Activated T-cell treated with anti-CD3 and anti-CD28 coated beads for 1 hour (primary cell): ENCODE measurements at places on chromosomes 11 and 22.

DNA sequence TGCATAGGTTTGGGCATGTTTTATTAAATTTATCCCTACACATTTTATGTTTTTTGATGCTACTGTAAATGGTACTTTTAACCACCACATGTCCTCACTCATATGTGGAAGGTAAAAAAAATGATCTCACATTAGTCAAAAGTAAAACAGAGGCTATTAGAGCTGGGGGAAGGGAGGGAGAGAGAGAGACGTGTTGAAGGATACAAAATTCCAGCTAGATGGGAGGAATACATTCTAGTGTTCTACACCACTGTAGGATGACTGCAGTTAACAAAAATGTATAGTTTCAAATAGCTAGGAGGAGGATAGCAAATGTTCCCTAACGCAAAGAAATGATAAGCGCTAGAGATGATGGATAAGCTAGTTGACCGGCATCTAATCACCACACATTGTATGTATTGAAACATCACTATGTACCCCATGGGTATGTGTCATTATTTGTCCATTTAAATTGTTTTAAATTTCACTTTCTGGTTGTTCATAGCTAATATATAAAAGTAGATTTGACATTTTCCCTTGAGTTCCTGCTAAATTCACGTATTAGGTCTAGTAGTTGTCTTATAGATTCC lies 9.9 kb upstream of the GNB1L start:
- DNase-seq, result no peak

- DNase-seq, result no peak
These were observed 877 bp downstream of the ALG9 start for GRCh38 chr11:111870522-111870885.

- no peak for DNase-seq
These were observed 815.8 kb downstream of the METTL15 start for GRCh38 chr11:28924004-28924403.

GRCh38 chr22:17797721-17798559 lies 23.7 kb upstream of the BID start:
- no peak for DNase-seq

- DNase-seq, result no peak
These were observed 33.2 kb downstream of the ADORA2A start for GRCh38 chr22:24460418-24461089.

GRCh38 chr11:35678471-35678870 lies 15.9 kb downstream of the TRIM44 start:
- DNase-seq, result no peak

DNA sequence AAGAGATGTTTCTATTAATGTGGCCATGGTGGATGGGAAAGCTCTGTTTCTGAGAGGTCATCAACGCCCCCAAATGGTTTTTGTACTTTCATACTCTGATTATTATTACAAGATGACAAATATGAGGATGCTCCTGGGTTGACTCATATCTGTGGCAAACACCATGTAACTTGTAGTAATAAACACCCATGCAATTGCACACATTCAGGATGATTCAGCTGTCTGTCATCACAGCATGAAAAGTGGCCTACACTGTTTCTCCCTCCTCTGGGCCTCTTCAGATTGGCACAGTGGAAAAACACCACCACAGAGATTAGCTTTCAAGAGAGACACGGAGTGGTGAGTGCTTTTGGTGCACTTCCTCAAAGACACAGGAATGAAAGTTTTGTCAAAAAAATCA lies 85.4 kb downstream of the MTNR1B start:
- no peak for DNase-seq

DNA sequence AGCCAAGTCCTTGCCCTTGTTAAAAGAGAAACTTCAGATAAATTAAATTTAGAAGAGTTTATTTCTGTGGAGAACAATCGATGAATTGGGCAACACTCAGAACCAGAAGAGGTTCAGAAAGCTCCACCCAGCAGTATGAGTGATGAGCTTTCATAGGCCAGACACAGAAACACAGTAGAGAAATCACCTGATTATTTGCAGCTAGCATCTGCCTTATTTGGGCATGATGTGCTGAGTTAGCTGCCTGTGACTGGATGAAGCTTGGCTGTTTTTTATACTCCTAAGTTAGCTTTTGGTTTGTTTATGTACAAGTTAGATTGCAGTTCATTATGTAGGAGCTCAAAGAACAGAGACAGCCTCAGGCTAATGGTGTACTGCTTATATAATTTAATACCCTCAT lies 269.5 kb upstream of the SESN3 start:
- no peak for DNase-seq

- DNase-seq, result no peak
These were observed 17.9 kb downstream of the TUB start for GRCh38 chr11:8098879-8099278.

- DNase-seq, result no peak
These were observed 89.7 kb upstream of the SHISAL1 start for GRCh38 chr22:44402196-44403111.

DNA sequence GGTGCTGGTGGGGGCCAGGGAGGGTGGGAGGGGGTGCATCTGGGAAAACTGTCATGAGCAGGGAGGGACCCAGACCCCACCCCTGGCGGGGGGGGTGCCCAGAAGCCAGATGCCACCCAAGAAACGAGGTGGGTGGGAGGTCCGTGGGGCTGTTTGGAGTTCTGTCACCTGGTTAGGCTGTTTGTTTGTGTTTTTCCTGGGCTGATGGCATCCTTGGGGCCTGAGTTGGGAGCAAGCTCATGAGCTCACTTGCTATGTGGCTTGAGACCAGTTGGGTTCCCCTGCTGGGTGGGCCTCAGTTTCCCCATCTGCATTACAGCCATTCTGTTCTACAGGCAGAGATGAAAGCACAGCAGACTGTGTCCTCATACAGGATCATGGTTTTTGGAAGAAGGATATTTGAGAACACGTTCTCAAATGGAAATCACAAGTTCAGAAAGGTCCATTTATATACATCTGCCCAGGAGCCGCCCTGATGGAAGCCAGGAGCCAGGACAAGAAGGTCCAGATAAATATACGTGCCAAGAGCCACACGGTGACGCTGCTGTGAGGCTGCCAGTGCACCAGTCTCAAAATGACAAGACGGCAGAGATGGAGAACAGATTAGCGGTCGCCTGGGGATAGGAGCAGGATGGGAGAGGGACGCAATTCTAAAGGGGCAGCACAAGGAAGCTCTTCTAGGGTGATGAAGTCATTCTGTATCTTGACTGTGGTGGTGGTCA lies 312.9 kb downstream of the MN1 start:
- no peak for DNase-seq
